ENCODE measurements at places on chromosomes 12 and 14.

DNA sequence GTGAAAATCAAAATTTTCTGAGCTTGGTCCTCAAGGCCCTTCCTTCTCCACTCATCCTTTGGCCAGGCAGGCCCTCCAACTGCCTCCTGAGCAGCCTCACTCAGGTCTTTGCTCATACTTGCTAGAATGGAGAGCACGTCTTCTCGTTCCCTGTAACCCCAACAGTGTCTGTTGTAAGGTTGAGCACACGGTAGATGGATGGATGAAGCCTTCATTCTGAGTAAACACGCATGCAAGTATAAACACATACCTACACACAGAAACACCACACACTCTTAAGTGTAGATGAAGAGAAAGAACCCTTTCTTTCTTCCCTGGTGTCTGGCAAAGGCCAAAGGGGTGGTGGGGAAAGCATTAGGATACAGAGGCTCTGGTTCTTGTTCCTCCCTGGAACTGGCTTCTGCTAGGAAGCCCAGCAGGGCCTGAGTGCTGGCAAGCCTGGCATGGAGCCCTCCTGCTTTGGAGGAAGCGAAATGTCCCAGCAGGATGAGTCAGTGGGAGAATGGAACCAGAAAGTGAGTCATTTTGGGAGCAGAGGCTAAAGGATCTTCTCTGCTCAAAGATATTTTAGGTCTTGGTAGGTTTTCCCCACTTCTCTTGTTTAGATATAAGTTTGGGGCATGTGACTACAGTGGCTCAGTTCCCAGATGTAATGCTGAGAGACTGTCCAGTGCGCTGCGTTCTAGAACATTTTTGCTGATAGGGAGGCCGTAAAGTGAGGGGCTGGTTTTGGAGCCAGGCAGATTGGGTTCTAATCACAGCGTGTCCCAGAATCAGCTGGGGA is 127.4 kb downstream of the CACNA1C start:
- DNase-seq = no peak

DNA sequence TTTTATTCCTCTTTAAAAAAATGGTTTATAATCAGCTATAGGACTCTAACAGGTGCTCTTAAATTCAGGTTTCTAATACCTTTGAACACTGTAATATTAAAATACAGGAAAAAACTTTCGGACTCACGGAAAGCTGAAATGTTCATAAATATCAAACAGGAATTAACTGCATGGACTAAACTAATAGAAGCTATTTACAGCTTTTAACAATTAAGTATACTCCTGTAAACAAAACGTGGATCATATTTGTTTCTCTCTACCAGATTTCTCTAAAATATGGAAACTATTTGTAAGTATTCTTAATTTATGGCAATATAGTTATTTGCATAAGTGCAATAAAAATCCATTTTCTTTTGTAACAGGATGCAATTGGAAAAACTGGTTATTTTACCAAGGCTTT is 108.9 kb upstream of the RESF1 start:
- no peak for DNase-seq

DNA sequence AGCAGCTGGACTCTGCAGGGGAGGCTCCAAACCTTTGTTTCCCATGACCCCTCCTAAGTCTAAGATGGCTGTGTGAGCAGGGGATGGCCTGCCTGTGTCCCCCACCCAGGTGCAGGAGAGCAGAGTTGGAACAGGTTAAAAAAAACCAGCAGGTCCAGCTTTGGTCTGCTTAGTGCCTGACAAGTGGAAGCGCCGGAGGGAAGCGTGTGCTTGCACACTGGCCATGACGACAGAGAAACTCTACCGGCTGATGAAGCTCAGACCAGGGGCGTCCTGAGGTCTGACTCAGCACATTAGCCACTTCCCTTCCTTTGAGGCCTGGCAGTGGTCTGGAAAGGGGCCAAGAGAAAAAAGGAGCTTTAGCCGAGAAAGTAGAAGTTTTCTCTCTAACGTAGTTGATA is 280.1 kb downstream of the VRK1 start:
- peak; percentile 35 for DNase-seq

DNA sequence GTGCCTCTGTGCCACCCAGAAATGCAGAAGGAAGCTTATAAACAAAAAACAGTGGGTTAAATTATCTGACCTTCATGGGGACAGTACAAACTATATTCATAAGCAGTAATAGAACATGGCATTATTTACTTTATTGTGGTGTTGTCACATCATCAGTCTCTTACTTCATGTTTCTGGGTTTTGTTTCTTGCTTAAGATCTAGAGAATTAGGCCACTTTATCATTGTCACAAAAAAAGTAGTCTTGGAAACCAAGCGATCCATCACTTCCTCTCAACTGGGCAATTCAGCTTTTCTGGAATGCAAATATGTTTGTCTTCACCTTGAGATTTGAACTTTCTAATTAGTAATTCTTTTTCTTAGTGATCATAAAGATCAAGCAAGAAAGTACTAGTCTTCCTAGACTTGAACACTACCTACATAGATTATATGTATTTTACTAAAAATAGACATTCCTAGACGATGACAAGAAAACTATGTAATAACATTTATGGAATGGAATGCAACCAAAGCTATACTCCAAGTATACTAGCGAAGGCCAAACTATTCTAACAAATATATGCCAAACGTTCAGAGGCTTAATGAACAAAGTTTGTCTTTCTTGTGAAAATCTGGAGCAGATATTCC is 363.4 kb downstream of the DAD1 start:
- no peak for DNase-seq

DNA sequence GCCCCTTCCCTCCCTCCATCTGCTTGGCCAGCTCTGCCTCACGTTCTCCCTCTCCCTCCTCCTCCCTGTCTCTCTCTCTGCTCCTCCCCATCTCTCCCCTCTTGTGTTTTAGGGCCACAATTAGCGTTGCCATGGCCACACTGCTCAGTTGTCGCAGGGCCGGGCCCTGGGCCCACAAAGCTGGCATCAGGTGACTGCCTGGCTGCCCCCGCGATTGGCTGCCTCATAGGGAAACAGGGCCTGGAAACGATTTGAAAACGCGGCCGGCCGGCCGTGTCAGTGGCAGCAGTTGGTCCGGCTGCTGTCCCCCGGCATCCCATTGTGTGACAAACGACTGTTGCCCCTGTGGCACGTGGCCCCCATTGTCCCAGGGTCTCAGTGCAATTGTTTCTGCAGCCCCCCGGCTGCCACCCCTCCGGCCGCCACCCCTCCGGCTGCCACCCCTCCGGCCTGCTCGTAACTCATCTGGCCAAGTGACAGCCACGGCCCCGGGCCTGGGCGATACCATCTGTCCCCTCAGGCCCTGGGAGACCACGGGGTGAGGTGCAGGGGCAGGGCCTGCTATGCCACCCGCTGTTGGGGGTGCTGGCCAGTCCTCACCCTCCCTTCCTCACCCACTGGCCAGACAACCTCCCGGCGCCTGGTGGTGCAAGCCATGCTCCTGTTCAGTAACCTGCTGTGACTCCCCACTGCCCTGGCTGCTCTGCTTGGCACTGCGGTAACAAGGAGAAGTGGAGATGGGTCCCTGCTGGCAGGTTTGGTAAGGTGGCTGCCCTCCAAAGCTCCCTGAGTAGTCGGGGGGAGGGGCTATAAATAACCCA is 17.4 kb downstream of the FOXN4 start:
- DNase-seq = peak; percentile 54

- DNase-seq = peak; percentile 17
These were observed 81.6 kb downstream of the LMO3 start for GRCh38 chr12:16524378-16524777.

GRCh38 chr14:98951521-98952152 is 320.4 kb downstream of the BCL11B start:
- no peak for DNase-seq

DNA sequence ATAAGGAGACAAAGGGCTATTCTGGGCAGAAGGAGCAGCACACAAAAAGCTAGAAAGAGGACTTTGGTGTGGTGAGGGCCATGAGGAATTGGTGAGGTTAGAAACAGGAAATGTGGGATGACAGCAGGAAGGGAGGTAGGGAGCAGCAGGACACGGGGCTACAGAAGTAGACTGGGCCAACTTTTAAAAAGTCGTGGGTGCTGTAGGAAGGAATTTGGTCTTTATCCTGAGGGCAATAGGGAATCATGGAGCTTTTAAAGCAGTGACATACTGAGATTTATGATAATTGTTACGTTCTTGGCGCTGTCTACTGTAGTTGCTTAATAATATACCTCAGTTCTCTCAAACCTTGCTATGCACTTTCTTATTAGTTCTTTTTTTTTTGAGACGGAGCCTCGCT is 8.2 kb upstream of the CHURC1 start:
- no peak for DNase-seq

GRCh38 chr14:50523271-50524041 is 8.9 kb downstream of the MAP4K5 start:
- DNase-seq = no peak

DNA sequence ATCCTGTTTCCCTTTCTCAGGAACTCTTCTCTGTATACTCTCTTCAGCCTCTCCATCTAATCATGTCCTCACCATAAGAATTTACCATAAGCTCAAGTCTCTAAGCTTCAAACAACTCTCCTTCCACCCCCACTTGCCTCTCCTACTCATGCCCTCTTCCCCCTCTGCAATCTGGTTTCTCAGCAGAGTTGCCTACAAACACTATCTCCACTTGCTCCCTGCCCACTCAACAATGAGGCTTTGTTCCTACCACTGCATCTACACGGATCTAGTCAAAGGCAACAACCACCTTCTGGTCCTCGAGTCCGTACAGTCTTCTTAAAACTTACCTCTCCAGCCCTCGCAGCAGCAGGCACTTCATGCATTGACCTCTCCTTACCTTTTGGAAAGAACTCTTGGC is 17.2 kb upstream of the FBLN5 start:
- DNase-seq = no peak

- DNase-seq = no peak
These were observed 52.9 kb upstream of the OXA1L start for GRCh38 chr14:22713631-22713950.

GRCh38 chr12:67080637-67081036 is 188.5 kb upstream of the CAND1 start:
- no peak for DNase-seq

DNA sequence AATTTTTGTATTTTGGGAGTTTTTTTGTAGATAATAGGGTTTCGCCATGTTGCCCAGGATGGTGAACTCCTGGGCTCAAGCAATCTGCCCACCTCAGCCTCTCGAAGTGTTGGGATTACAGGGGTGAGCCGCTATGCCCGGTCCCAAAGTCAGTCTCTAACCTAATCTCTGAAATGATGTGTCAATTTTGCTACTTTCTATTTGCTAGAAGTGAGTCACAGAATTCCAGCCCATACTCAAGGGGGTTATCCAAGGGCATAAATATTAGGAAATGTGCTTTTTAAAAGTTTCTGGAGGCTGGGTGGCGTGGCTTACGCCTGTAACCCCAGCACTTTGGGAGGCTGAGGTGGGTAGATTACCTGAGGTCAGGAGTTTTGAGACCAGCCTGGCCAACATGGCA is 40.5 kb downstream of the RESF1 start:
- DNase-seq = no peak

- no peak for DNase-seq
These were observed 6.0 kb upstream of the ABCD4 start for GRCh38 chr14:74308695-74309094.

- peak; percentile 19 for DNase-seq
These were observed 8.5 kb upstream of the ASCL1 start for GRCh38 chr12:102948941-102949352.

GRCh38 chr12:119910586-119910985 is 33.5 kb upstream of the CIT start:
- no peak for DNase-seq
